Body of pancreas (tissue), 4 donors: ENCODE measurements at places on chromosomes 3 and 15.

- no peaks in the 10 kb centered on the region for H3K36me3 ChIP-seq
- no peaks in the 10 kb centered on the region for H3K27me3 ChIP-seq
- peaks cover 13% of the 10 kb centered on the region for H3K4me1 ChIP-seq
- no peak for DNase-seq
- H3K4me3 ChIP-seq: no peak overlapping the region
These were observed 19.6 kb downstream of the GALK2 start for GRCh38 chr15:49189631-49190030.

GRCh38 chr15:43521419-43521818 lies 4.0 kb downstream of the MAP1A start:
- no peaks in the 10 kb centered on the region for H3K36me3 ChIP-seq
- H3K27me3 ChIP-seq: no peaks in the 10 kb centered on the region
- H3K4me1 ChIP-seq: no peaks in the 10 kb centered on the region
- no peak overlapping the region for H3K4me3 ChIP-seq

GRCh38 chr3:79230266-79230665 lies 537.5 kb downstream of the ROBO1 start:
- H3K27me3 ChIP-seq: no peaks in the 10 kb centered on the region
- no peak overlapping the region for H3K4me3 ChIP-seq
- no peak for DNase-seq
- no peak overlapping the region for H3K27ac ChIP-seq
- no peaks in the 10 kb centered on the region for H3K4me1 ChIP-seq

DNA sequence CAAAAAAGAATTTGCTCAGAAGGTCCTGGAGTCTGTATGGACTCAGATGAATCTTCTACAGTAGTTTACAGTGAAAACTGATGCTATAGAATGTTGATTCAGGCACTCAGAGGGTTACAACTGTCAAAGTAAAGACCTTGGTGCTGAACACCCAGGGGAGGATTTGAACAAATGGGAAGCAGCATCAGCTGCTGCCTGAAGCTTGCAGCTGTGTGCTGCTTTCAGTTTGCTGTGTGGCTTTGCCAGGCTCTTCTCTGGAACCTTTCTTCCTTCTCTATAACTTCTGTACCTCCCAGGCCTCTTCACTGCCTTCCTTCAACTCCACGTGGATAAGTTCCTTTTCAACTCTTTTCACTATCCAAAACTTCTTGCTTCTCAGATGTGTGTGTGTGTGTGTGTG lies 214.2 kb downstream of the GRM7 start:
- H3K36me3 ChIP-seq: no peaks in the 10 kb centered on the region
- no peak overlapping the region for H3K27ac ChIP-seq
- no peaks in the 10 kb centered on the region for H3K4me1 ChIP-seq
- no peaks in the 10 kb centered on the region for H3K27me3 ChIP-seq
- no peak overlapping the region for H3K4me3 ChIP-seq

DNA sequence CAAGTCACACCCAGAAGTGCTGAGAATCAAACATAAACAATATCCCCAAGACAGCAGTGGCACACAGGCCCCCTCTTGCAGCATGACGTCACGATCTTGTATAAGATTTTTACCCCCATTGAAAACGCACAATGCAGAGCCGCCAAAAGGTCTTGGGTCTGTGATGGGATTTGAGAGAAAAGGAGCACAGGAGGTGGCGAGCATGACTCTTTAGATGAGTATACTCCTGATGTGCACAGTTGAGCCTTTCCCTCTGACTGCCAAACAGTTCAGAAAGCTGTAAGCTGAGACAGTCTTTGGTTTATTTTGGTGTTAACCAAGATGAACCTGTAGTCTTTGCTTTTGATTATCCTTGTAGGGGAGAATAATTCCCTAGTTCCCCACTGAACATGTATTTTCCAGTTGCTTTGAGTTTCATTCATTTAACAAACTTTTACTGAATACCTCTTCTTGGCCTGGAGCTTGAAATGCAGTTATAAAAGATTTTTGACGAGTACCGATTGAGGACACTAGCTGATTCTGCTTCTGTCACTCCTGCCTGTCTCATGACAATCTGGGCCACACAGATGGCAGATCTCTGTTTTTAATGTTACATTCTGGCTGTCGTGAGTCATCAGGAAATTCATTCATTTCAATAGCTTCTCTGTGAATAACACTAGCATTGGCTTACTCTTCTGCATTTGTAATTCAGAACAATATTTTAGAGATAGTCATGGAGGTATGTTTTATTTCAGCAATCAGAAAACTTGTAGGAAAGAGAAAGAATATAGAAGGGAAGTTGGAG lies 28.9 kb downstream of the CFAP91 start:
- H3K4me3 ChIP-seq: no peak overlapping the region
- no peak for DNase-seq
- H3K27me3 ChIP-seq: no peaks in the 10 kb centered on the region
- H3K36me3 ChIP-seq: no peaks in the 10 kb centered on the region

GRCh38 chr15:81506936-81507335 lies 132.9 kb upstream of the TMC3 start:
- H3K36me3 ChIP-seq: no peaks in the 10 kb centered on the region
- no peak for DNase-seq
- H3K4me1 ChIP-seq: peaks cover 9% of the 10 kb centered on the region

- H3K4me3 ChIP-seq: no peak overlapping the region
- DNase-seq: no peak
- no peaks in the 10 kb centered on the region for H3K27me3 ChIP-seq
- no peak overlapping the region for H3K27ac ChIP-seq
These were observed 444.6 kb downstream of the CNTN4 start for GRCh38 chr3:2543247-2543646.

DNA sequence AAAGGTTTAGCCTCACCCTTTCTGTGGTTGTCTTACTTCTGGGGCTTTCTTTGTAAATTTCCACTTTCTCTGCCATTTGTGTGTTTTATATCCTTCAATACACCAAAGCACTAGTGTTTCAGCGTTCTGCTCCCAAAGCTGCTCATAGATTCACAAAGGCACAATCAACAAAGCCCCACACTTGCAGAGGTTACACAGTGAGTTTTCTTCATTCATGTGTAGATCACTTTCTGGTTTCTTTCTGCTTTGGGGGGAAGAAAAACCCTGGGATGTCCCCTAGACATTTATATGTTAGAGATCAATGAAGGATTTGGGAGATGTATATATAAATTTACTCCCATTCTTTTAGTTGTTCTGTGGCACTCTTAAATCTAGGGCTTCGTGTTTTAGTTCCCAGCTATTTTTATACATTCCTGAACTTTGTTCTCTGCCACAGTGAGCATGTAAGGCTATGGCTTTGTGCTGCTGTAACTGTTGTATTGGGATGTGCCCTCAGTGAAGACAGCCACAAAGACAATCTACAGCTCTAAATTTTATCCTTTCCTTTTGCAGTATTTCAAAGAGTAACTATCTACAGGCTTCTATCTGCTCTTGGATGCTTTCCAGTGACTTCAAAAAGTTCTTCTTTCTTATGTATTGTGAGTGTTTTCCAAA lies 636.5 kb downstream of the ZBBX start:
- no peaks in the 10 kb centered on the region for H3K36me3 ChIP-seq
- H3K27me3 ChIP-seq: no peaks in the 10 kb centered on the region
- no peak overlapping the region for H3K27ac ChIP-seq
- DNase-seq: no peak

DNA sequence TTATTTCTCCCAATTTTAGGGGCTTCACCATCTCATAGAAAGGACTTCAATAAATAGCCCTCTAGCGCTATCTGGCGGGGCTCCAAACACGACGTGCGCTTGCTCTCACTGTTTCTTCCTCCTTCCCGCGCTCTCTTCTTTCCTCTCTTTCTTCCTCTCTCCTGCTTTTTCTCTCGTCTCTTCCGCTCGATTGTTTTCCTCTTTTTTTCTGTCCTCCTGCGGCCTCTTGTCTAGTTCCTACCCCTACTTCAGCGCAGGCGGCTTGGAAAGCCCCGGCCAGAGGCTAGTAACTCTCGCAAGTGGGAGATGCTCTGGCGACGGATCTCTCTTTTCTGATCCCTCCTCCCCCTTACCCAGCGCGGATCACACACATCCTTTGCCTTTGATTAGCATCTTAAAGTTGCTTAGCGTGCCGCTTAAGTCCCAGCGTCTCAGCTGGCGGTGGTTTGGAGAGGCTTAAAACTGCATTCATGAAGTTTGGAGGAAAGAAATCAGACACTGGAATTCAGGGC lies 6.2 kb upstream of the MEIS2 start:
- H3K4me3 ChIP-seq: no peak overlapping the region
- no peak for DNase-seq
- H3K27me3 ChIP-seq: no peaks in the 10 kb centered on the region
- H3K36me3 ChIP-seq: no peaks in the 10 kb centered on the region

DNA sequence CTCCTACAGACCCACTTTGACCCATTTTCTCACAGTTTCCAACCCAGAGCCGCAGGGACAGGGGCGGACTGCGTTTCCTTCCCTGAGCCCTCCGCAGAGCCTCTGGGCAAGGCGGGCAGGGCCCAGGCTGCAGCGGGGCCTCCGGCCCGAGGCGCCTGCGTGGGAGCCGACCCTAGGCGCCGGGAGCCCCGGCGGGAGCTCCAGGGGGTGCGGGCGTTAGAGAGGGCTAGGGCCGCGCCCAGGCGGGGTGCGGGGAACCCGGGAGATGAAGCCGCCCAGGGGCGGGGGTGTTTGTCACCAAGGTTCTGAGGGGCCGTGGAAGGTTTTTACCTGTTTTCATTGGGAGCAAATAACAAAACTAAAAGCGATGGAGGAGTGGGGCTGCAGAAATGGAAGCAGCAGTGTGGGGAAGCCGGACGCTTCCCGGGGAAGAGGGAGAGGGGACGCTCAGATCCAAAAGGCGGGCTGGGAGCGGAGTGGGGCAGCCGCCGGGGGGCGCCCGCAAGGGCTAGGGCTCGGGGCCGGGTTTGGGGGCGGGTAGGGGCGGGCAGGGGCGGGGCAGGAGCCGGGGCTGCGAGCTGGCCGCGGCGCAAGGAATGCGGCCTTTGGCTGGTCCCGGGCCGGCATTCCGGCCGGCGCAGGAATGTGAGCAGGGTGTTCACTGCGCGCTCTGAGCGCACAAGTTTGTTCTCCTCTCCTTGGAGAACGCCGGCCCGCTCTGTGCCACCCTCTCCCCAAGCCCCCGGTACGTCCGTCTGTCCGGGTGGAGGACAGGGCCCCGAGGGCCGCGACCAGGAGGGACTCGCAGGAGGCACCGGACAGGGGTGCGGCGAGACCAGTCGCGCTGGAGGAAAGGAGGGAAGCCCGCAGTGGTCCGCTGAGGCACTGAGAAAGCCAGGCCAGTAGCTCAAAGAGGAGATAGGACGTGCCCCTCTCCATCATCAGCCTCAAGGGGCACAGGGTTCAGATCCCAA lies 61.1 kb downstream of the AMOTL2 start:
- DNase-seq: peak; percentile 79
- H3K4me1 ChIP-seq: peaks cover 61% of the 10 kb centered on the region
- H3K36me3 ChIP-seq: no peaks in the 10 kb centered on the region
- H3K27me3 ChIP-seq: no peaks in the 10 kb centered on the region

- no peak overlapping the region for H3K27ac ChIP-seq
- no peaks in the 10 kb centered on the region for H3K36me3 ChIP-seq
- no peak for DNase-seq
- H3K27me3 ChIP-seq: no peaks in the 10 kb centered on the region
- peaks cover 57% of the 10 kb centered on the region for H3K4me1 ChIP-seq
These were observed 20.2 kb downstream of the TGFBR2 start for GRCh38 chr3:30626443-30627180.

DNA sequence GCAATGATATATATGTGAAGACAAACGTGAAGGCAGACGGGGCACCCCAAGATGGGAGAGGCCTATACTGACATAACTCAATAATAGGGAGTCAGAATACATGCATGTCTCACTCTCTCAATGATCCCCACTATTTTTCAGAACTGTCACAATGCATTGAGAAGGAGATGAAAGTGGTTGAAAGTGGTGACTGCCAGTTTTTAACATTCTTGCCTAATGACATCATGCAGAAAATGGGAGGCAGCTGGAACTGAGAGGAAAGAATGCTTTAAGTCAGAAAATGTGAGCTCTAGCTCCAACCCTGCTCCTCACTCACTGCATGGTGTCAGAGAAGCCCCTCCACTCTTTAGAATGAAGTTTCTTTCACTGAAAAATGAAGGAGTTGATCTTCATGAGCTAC lies 55.3 kb upstream of the P2RY1 start:
- no peak overlapping the region for H3K27ac ChIP-seq
- no peak overlapping the region for H3K4me3 ChIP-seq
- no peaks in the 10 kb centered on the region for H3K36me3 ChIP-seq
- no peak for DNase-seq

DNA sequence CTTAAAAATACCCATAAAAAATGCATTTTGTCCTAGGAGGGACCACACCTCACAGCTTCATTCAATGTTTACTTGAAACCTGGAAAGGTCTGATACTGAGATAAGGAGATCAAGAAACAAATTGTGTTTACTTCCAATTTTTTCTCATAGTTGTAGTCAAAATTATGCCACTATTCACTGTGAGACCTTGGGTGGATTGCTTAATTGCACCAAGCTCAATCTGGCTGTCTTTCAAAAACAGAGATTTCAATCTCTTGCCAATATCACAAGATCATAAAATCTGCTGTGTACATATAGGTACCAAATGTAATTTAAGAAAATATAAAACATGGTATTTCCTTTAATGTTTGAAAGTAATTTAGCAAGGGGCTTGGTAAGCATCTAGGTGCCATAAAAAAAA lies 186.4 kb upstream of the THBS1 start:
- H3K4me3 ChIP-seq: no peak overlapping the region
- no peaks in the 10 kb centered on the region for H3K27me3 ChIP-seq
- H3K36me3 ChIP-seq: no peaks in the 10 kb centered on the region

- H3K27me3 ChIP-seq: no peaks in the 10 kb centered on the region
- peaks cover 22% of the 10 kb centered on the region for H3K4me1 ChIP-seq
- no peak overlapping the region for H3K27ac ChIP-seq
- no peak overlapping the region for H3K4me3 ChIP-seq
These were observed 68.9 kb upstream of the TNFSF10 start for GRCh38 chr3:172591876-172592771.

DNA sequence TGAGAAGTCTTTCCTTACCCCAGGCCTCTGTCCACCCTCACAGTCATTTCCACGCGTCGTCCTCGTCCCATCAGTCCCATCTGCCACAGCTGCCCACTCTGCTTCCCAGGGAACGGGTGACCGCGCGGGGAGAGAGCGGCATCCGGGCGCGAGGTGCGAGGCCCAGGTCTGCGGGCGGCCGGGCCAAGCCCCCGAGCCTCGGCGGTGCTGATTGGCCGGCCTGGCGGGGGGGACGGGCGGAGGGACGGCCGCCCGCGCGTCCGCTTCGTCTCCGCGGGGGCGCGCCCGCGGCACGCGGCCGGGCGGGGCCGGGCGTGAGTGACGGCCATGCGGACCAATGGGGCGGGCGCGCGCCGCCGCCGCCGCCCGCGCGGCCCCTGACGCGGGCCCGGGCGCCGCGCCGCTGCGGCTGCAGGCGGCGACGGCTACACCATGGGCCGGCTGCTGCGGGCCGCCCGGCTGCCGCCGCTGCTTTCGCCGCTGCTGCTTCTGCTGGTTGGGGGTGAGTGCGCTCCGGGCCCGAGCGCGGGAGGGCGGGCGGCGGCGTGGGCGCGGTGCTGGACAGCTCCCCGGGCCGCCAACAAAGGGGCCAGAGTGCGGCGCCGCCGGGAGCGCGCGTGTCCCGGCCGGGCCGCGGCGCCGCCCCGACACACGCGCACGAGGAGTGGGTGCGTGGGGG lies at the start of gene PODXL2:
PODXL2 (plus strand) TSS at position 398 of the 679 bp plus-strand sequence; CDS start at position 433, 35 bp downstream.
- no peaks in the 10 kb centered on the region for H3K36me3 ChIP-seq
- no peak within 1 kb of the TSS for H3K27ac ChIP-seq
- no peak within 1 kb of the TSS for H3K4me3 ChIP-seq

GRCh38 chr3:46948830-46949671 lies 27.5 kb downstream of the CCDC12 start:
- H3K36me3 ChIP-seq: no peaks in the 10 kb centered on the region
- H3K4me1 ChIP-seq: peaks cover 94% of the 10 kb centered on the region
- peak; percentile 57 for DNase-seq

- no peaks in the 10 kb centered on the region for H3K36me3 ChIP-seq
- no peaks in the 10 kb centered on the region for H3K4me1 ChIP-seq
- H3K4me3 ChIP-seq: no peak overlapping the region
- H3K27ac ChIP-seq: no peak overlapping the region
- no peak for DNase-seq
These were observed 31.1 kb downstream of the FAH start for GRCh38 chr15:80183886-80184285.
